Subcutaneous preadipocyte (primary cell): ENCODE measurements at places on chromosomes 1 and 21. TPM values are rescaled to one million over a fixed set of nuclear protein-coding genes. Genes with fewer than 3 reads are reported as not detected.

Gene HENMT1
- 2.0 and 2.6 TPM in 2 replicates for total RNA-seq

Gene GSTM5
- 2.0 and 4.4 TPM in 2 replicates for total RNA-seq

Gene LRRC71
- total RNA-seq: 0.20 TPM in 1 of 2 replicates, not detected in the other

Gene ADAMTS1
- total RNA-seq: 96.3 and 97.4 TPM in 2 replicates
